Activated CD4-positive, alpha-beta T cell treated with anti-CD3 and anti-CD28 coated beads, Interleukin-2, Interleukin-6, amounts not matched to agents 100 ng/mL and 50 ng/mL, durations not matched to agents 16 hours and 8 hours (primary cell): ENCODE measurements at places on chromosomes 11 and 22.

- no peak for DNase-seq
Observed at GRCh38 chr11:88307749-88308425, 29.6 kb downstream of the CTSC start.

DNA sequence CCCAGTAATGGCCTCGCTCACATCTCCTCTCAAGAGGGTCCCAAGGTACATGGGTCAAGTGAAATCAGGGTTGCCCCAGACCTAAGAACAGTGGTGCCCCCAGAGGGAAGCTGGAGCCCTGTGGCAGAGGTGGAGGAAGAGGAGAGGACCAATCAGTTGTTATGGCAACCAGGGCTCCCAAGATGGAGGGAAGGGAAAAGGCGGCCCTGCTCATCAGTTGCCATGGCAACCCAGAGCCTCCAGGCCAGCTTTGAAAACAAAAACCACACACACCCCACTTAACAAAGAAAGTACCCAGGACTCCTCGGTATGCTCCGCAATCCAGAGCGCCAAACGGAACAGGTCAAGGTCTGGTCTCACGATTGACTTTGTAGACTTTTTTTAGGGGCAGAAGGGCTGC, 53.5 kb upstream of the SLC35C1 start:
- DNase-seq = no peak

- no peak for DNase-seq
Observed at GRCh38 chr22:48456449-48456848, 1371.2 kb downstream of the BRD1 start.

- no peak for DNase-seq
Observed at GRCh38 chr22:22079404-22080148, 97.0 kb upstream of the TOP3B start.

DNA sequence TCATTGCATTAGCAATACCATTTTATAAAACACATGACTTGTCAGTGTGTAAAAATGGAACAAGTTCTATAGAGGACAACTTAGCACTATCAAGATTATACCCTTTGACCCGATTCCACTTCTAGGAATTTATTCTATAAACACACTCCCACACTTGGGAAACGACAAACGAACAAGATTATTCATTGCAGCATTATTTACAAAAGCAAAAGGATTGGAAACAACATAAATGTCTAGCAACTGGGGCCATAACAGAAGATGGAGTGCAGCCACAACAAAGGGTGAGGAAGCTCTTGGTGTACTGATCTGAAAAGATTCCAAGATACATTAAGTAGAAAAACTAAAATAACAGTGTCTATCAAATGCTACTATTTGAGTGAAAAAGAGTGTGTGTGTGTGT, 2.3 kb upstream of the IRAG1 start:
- no peak for DNase-seq

- no peak for DNase-seq
Observed at GRCh38 chr11:125257190-125257579, 92.6 kb downstream of the PKNOX2 start.

- no peak for DNase-seq
Observed at GRCh38 chr11:33160587-33160986, 693 bp downstream of the CSTF3 start.

- DNase-seq = no peak
Observed at GRCh38 chr11:57322256-57323166, 2.2 kb downstream of the TNKS1BP1 start.

DNA sequence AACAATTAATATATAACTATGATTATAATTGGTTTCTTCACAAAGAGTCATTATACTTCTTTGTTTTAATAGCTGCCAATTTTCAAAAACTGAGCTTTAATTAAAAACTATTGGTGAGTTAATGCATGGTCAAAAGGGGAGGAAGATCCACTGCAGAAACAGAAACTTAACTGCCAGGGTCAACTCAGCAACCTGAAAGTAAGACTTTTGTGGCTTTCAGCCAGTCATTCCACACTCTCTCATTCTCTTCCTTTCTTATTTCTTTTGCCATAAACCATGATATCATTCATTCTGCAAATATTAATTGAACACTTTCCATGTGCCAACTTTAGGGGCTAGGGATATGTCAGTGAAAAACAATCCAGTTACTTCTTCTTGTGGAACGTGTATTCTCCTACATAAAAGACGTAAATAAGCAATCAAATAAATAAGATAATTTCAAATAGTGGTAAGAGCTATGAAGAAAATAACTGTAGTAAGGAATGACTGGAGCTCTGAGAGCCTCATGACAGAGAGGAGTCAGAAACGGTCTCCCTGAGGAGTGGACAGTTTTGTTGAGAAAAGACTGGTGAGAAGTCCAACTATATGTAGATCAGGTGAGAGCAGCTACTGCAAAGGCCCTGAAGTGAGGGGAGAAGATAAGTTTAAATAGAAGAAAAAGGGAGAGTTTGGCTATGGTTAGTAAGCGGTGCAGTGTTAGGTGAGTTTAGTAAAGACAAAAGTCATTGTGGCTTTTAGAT, 130.5 kb downstream of the GRIA4 start:
- no peak for DNase-seq

GRCh38 chr11:130608287-130608686, 159.8 kb downstream of the ADAMTS15 start:
- DNase-seq = no peak

GRCh38 chr11:69293819-69294505, at the start of gene MYEOV:
TSS of gene MYEOV (plus strand) at chr11:69294155. CDS start at chr11:69295355, 1,200 bp downstream.
- DNase-seq = peak; percentile 46

DNA sequence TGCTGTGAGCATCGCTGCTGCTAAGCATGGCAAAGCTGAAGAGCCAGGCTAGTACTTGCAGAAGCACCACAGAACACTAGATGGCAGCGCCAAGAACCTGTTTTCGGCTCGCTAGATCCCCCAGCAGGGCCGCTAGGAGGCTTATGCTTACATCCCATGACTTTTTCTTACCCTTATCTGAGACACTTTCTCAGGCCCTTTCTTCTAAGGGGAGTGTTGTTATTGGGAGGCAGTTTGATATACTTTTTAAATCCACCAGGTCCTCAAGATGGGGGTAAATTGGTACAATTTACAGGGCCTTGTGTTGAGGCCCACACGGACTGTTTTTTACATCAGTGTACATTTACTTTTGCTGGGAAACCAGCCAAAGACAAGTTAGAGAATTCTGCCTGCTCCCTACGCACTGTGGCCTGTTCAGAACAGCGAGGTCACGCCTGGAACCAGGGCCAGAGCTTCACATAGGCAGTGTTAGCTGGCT, 4.0 kb downstream of the TRIM6 start:
- DNase-seq = peak; percentile 65

DNA sequence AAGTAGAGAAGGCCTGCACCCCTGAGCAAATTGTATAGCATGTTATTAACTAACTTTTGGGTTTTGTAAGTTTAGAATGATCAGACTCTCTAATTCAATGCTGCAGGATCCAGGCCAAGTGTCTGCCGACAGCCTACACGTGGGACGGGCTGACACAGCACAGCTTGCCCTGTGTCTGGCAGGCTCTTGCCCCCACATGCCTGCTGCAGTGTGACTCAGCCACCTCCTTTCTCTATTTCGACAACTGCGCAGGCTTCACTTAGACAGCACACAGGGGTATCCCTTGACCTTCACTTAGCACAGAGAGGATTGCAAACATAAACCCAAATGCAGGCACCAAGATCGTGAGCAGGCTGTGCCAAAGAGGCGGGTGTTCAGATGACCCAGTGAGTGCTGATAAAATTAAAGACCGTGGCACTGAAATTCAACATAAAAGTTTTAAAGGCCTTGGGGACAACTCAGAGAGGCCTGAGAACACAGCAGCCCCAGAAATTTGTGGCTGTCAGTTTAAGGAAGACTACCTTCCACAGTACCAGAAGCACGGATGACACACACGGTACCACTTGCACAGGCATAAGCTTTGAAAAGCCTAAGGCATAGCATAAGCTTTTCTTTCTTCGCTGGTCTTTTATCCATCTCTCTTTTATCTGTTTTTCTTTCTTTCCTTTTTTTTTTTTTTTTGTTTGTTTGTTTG, 37.8 kb downstream of the SCN3B start:
- no peak for DNase-seq

GRCh38 chr22:50202130-50202666, 1.4 kb downstream of the SELENOO start:
- no peak for DNase-seq

DNA sequence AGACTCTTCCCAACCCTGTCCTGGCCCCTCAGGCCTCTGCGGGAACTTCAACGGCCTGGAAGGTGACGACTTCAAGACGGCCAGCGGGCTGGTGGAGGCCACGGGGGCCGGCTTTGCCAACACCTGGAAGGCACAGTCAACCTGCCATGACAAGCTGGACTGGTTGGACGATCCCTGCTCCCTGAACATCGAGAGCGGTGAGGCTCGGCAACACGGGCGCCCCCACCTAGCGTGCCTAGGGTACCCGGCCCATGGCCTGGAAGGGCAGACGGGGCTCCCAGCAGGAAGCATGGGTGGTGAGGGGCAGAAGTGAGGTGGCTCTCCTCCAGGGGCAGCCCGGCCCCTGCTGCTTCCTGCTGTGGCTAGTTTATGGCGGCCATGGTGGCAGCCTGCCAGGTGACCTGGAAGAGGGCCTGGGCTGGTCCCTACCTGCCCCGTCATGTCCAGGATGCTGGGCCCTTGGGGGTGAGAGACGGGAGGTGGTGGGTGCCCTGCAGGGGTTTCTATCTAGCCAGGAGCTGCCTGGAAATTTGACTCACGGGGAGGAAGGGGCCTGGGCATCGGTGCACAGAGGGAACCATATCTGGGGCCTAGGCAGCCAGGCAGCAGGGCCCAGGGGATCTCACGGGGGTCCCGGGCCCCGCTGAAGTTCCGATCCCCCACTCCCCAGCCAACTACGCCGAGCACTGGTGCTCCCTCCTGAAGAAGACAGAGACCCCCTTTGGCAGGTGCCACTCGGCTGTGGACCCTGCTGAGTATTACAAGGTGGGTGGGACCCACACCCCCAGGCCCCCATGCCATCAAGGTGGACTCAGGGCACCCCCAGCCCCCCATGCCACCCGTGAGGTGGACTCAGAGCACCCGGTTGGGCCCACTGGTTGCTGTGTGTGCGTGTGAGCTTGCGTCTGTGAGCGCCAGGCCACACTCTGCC, 9.2 kb downstream of the MUC2 start:
- DNase-seq = no peak

GRCh38 chr11:11349870-11350337, 3.1 kb downstream of the CSNK2A3 start:
- DNase-seq = no peak

DNA sequence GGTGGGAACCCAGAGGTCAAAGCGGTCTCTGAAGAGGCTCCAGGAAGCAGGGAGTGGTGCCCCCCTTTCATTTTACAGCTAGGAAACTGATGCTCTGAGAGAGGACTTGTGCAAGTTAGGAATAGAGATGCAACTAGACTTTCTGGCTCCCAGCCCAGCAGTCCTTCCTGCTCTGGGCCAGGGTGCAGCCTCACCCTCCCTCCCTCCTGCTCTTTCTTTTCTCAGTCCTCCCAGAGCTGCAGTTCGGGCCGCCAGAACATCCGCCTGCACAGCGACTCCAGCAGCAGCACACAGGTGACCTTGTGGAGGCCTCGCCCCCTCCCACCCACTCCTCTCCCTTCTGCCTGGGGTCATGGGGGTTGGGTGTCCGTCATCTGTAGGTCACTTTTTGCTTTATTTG, 51.5 kb downstream of the LHFPL7 start:
- no peak for DNase-seq

GRCh38 chr11:1052133-1053011, 15.9 kb upstream of the MUC6 start:
- no peak for DNase-seq

GRCh38 chr11:110113505-110113904, 20.3 kb downstream of the ZC3H12C start:
- no peak for DNase-seq

DNA sequence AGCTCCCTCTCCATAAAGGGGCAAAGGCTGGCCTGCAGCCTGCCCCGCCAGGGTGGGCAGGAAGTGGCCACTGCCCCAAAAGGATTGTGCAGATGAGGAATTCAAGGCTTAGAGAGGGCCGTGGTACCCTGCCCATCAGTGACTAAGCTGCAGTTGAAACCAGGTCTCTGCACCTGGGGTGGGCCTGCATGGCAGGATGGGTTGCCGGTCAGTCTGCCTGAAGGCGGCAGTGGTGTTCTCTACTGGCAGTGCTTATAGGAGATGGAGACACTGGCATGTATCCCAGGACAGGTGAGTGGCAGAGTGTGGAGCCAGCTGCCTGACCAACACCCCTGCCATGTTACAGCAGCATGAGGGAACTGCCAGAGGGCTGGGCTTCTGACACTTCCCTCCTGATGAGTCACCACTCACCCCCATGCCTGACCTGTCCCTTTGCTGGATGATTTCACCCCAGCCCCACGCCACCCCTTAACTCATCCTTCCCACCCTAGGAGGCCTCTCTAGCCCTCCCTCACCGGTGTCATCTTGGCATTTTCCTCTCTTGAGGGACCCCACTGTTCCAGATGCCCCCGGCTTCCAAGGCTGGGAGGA, 70.2 kb upstream of the LMO1 start:
- DNase-seq = no peak

GRCh38 chr11:12329169-12329568, 48.2 kb upstream of the PARVA start:
- no peak for DNase-seq

GRCh38 chr22:25644122-25644521, 79.6 kb downstream of the GRK3 start:
- DNase-seq = no peak

- DNase-seq = no peak
Observed at GRCh38 chr22:23503142-23503541, 76.9 kb downstream of the IGLL1 start.

- peak; percentile 81 for DNase-seq
Observed at GRCh38 chr22:36757668-36758211, 18.2 kb downstream of the IFT27 start.

GRCh38 chr11:41050791-41051190, 408.7 kb downstream of the LRRC4C start:
- DNase-seq = no peak

GRCh38 chr11:119743006-119743405, 14.0 kb upstream of the NECTIN1 start:
- no peak for DNase-seq

GRCh38 chr22:38464992-38465672, 2.8 kb upstream of the KDELR3 start:
- DNase-seq = no peak

DNA sequence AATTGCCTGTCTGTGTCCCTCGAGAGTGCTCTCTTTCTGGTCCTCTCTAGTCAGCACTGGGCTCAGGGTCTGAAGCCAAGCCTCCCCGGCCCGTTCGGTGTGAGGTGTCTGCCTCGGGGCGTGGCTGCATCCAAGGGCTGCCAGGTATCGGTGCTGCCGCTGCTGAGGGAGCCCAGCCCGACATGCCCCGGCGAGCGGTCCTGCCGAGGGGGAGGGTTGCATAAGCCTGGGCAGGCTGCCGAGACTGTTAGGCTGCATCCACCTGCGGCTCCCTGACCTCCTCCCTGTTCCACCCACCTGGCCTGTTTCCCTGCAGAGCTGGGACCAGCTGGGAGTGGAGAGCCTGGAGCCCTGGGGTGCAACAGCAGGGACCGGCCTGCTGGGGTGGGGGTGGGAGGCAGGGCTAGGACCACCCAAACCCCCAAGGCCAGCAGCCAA, 6.3 kb downstream of the OVOL1 start:
- no peak for DNase-seq
